NCI-H1105 (cell line): ENCODE measurements at places on chromosomes 12 and 14.
A peak's percentile ranks its signal among the peaks of the same experiment; 100 is the strongest.

DNA sequence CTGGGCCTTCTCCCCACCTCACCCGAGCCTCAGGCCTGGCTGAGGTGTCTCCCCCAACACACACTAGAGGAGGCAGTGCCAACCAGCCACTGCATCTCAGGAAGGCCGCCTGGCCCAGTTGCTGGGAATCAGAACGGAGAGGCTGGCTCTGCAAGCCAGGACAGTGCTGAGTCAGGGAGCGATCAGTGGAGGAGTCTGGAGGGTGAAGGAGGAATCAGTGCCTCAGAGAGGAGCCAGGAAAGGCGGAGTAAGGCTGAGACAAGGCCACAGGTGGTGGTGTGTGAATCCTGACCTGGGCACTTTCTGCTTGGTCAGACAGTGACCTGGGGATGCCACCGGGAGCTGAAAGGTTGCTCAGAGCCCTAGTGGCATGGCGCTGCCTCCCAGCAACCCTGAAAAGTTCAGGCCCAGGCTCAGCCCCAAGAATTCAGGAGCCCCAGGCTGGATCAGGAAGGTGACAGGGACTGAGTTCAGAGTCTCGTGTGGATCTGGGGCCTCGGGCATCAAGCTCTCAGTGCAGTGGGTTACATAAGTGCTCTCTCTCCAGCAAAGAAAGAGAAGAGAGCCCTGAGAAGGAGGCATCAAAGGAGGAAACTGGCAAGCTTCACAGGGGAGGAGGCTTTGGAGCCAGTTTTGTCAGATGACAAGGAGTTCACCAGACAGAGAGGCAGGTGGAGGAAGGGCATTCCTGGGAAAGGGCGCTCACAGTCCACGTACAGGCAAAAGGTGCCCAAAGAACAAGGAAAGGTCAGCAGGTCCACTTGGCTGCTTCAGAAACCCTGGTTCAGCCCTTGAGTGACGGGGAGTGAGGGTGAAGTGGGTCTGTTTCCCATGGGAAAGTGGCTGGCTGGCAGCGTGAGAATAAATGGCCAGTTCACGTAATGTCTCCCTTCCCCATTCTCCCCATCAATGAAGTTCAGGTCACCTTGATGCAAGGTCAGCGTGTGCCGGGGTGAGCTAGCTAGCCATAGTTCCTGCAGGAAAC, 87.8 kb downstream of the ZFP36L1 start:
- no peak for DNase-seq

DNA sequence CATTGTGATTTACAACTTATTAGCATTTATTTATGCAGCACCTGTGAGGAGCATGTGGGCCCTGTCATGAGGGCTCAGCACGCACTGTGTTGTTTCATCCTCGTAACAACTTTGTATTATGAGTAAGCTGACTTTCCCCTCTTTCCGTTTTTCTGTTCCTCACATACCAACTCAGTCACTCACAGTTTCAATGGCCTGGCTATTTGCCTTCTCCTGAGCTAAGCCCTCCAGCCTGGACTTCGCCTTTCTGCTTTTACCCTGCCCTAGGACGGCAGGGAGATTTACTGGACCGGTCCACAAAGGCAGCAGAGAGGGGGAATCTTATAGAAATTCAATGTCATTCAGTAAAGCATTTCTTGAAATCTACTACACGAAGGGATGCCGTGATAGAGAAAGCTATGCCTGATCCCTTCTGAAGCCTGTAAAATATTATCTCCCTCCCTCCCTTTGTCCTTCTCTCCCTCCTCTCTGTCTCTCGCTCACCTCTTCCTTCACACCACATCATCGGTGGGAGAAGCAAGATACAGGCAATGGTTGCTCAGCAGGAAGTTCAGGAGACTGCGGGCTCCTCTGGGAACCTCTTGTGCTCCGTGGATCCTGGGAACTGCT, 219.2 kb upstream of the TBX3 start:
- DNase-seq, result no peak

DNA sequence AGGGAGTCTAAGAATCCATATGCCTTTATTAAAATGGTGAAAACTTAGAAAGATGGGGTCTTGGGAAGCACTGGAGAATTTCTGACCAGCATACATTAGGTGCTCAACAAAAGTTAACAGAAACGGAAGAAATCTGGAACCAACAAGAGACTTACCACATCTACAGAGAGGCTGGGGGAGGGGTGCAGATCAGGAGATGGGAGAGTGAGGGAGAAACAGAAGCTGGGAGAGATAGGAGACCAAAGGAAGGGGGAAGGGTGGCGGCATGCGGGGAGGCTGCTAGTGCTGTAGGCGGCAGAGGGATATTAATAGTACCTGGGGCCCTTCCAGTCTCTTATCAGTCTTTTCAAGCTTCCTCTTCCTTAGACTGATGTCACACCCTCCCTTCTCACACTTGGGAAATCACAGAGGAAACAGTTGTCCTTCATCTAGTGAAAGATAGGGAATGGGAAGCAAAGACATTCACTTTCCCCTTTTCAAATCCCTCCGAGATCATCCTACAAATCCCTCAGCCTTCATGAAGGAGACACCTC, 18.1 kb downstream of the ZBTB39 start:
- DNase-seq, result no peak

DNA sequence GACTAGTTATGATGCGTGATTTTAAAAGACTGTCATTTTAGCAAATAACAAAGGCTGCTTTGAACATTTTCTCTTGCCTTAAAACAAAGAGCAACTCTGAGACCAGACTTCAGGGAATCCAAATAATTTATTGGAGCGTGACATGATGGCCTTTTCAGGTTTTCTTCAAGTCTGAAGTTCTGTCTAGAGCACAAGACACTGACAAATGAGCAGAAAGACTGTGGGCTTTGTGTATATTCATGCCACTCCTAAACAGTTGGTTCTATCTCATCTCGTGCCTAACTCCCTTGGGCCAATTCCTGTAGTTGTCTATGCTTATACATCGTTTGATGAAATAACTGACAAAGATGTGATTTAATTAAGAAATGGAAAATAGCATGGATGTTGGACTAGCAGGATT, 47.5 kb downstream of the IFT81 start:
- no peak for DNase-seq

DNA sequence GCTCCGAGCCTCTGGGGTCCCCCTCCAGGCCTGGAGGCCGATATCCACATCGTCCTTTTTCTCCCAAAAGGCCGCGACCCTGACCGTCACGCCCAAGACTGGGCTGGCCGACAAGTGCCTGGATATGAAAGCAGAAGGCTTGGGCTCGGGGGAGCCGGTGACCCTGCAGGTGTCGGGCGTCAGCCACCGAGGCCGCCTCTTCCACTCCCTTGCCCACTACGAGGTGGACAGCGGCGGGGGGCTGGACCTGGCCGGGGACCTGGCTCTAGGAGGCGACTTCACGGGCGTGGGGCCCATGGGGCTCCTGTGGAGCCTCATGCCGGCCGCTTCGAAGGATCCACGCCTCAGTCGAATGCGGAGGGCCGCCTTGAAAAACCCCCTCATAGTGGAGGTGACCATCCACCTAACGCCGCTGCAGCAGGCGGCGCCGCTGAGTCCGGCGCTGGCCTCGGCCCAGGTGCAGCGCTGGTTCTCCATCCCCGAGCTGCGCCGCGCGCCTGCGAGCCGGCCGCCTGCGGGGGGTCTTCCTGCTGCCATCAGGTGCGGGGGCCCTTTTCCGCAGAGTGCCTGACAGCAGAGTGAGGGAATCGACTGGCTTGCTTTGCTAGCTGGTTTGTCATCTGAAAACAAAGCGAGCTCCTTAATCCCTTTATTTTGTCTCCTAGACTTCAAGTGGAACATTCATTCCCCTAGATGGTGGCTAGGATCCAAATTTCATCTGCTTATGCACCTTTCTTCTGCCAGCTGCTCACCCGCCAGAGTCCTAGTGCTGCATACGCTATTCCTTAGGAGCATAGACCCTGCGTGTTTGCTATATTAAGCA, 10.6 kb upstream of the DNAL1 start:
- DNase-seq, result peak; percentile 13

- no peak for DNase-seq
These were observed 551.5 kb upstream of the ATP2B1 start for GRCh38 chr12:90260136-90260535.

- DNase-seq, result peak; percentile 8
These were observed 39.8 kb downstream of the IFNG start for GRCh38 chr12:68119724-68120211.
